Gastrocnemius medialis (tissue), 4 donors: ENCODE measurements at places on chromosomes 11 and 22.
A peak's percentile ranks its signal among the peaks of the same experiment; 100 is the strongest.

- no peak for DNase-seq
Observed at GRCh38 chr11:15568440-15568839, 453.7 kb downstream of the INSC start.

- no peak for DNase-seq
Observed at GRCh38 chr11:61075891-61076290, 26.4 kb upstream of the CD5 start.

DNA sequence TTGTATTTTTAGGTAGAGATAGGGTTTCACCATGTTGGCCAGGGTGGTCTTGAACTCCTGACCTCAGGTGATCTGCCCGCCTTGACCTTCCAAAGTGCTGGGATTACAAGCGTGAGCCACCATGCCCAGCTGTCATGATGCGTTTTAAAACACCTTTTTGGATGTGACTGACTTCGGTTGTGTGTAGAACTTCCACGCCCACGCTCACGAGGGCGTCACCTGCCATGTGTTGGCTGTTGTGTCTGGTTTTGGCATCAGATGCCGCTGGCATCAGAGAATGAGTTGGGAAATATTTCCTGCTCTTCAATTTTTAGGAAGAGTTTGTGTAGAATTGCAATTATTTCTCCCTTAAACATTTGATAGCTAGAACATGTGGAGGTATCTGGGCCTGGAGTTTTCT, 109.1 kb downstream of the KCNQ1 start:
- DNase-seq, result no peak

DNA sequence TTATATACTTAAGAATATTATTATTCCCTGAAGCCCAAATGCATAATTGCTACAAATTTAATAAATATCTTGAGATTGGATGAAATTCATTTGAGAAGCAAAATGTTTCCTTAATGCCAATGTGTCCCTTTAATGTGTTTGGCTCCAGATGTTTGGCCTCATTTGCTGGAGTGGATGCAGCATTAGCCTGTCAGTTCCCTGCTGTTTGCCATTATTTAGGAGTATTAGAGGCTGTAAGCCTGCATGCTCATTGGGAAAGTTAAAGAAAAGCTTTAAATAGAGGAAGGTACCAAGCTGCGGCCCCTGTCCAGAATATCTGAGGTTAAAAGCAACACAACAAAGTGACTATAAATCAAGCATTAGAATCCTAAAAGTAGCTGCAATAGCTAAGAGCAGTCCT, 54.8 kb upstream of the PITPNB start:
- no peak for DNase-seq

DNA sequence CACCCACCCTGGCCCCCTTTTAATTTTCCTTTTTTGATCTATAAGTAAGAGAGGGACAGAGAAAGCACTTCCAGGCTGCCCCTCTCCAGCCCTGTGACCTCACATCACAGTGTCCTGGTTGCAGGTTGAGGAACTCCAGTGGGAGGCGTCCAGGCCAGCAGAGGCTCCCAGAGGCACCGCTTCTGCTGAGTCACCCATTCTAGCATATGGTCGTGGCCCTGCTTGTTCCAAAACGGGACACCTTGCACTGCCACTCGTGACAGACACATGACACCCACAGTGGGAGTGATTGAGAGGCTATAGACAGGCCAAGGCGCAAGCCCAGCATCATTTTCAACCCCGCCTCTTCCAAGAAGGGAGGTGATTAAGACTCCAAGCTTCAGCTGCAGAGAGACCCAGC, 16.0 kb upstream of the TMPRSS4 start:
- DNase-seq, result peak; percentile 79

DNA sequence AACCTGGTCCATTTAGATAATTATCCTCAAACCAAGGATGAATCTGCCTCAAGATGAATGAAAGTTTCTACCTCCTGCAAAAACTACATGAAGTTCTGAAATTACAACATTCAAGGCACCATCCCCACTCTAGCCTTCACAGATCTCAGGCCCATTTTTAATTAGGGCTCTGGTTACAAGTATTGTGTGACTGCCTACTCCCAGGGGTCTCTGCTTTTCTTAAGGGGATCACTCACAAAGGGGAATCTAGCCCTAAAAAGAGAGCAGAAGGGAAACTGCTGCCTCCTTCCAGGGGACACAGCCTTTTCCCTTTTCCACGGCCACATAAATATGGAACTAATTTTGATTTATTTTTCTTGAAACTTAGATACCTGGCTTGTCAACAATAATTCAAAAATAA, 17.4 kb upstream of the TMEM135 start:
- no peak for DNase-seq

DNA sequence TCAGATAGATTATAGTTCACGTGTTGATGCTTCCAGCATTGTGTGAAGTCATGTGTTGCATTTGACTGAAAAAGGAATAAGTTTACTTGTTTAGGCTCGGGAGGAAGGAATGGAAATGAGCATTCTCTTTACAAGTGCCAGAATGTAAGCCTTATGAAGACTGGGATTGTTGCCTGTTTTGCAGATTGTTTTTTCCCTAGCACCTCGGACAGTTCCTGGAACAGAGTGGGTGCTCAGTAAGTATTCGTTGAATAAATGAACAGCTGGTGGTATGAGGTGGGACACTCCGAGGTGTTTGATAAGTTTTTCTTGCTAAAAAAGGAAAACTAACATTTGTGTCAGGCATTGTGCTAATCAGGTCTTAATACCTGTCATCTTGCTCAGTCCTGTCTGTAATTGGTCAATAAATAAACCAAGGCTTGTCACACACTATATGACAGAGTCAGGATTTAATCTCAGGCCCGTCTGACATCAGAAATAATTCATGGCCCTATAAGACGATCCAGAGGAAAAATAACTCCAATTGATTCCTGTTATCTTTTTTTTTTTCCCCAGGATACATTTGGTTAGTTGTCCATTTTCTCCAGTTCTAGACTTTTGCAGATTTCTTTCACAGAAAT, 304.7 kb downstream of the NELL1 start:
- DNase-seq, result no peak

- DNase-seq, result peak; percentile 61
Observed at GRCh38 chr22:41526830-41527799, 17.2 kb downstream of the POLR3H start.

- DNase-seq, result no peak
Observed at GRCh38 chr11:117830674-117831351, 6.3 kb upstream of the FXYD2 start.

DNA sequence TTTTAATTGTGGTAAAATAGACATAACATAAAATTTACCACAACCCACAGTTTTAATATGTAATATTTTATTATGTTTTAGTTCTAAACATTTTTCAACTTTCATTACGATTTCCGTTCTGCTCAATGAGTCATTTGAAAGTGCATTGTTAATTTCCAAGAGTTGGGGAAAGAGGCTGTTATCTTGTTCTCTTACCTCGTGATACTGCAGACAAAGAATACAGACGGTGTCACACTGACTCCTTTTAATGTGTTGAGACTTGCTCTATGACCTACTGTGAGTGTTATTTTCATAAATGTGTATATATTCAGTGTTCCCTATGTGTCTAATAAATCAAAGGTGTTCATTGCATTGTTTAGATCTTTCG, 10.8 kb upstream of the RAC2 start:
- no peak for DNase-seq

GRCh38 chr11:60981515-60981914, 10.0 kb downstream of the CD6 start:
- no peak for DNase-seq

GRCh38 chr22:26437694-26438392, 8.8 kb downstream of the ASPHD2 start:
- no peak for DNase-seq

DNA sequence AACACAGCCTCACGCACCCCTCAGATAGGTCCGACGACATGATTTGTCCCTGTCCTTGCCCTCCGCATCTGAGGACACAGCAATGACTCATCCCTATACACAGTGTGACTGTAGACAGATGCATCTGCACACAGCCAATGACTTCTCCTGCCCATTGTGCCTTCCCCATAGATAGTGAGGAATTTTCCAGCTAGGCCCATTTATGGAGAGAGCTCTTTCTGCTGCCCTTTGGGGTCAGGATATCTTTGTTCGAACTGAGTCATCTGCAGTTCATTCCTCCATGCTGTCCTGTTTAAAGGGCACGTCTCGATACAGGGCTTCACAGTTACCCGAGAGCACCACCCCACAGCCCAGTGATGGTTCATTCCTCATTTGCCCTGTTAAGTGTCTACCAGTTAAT, 96.7 kb downstream of the LARGE1 start:
- DNase-seq, result peak; percentile 67

DNA sequence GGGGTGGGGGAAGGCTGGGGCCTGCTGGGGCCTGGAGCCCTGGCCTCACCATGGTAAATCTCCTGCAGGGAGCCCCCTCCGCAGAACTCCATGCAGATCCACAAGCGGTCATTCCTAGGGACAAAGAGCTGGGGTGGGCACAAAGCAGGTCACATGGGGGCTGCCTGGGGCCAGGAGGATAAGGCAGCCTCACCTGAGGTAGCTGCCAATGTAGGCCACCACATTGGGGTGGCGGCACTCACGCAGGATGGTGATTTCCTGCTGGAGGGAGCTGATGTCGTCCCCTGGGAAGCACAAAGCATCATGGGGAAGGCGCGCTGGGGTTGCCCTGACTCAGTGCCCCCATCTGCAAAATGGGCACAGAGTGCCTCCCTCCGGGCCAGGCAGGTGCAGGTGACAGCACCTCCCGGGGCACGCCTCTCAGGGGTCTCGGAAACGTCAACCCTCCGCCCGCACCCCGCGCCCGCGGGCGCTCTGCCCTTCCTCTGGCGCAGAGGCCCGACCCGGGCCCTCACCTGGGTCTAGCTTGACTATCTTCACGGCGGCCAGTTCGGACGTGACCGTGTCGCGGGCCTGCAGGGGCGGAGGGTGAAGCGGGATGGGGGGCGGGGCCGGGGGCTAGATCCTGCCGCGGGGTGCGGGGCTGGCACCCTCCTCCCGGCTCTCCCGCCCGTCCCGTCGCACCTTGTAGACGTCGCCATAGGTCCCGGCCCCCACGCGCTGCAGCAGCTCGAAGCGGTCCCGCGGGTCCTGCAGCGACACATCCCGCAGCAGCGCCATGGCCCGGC, 450 bp downstream of the MAP4K2 start:
- no peak for DNase-seq

DNA sequence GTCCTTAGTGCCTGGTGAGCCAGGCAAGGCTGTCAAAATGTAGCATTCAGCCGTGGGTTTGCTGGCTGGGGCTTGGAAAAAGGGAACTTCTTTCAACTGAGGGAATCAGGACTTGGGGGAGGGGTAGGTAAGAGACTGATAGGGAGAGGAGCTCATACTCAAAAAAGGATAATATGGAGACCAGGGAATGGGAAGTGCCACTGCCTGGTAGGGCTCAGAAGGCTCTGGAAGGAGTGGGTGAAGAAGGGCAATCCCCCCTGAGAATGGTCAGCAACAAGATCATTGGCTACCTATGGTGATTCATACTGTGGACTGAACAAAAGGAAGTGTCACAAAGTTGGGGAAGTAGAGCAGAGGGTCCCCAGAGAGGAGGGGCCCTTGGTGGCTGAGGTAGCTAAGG, 1.9 kb downstream of the CNGA4 start:
- no peak for DNase-seq

- DNase-seq, result no peak
Observed at GRCh38 chr11:26134481-26135355, 197.2 kb upstream of the ANO3 start.

GRCh38 chr11:129144256-129144655, 47.9 kb downstream of the ARHGAP32 start:
- no peak for DNase-seq

- no peak for DNase-seq
Observed at GRCh38 chr22:26779108-26779507, 121.7 kb downstream of the MIAT start.

DNA sequence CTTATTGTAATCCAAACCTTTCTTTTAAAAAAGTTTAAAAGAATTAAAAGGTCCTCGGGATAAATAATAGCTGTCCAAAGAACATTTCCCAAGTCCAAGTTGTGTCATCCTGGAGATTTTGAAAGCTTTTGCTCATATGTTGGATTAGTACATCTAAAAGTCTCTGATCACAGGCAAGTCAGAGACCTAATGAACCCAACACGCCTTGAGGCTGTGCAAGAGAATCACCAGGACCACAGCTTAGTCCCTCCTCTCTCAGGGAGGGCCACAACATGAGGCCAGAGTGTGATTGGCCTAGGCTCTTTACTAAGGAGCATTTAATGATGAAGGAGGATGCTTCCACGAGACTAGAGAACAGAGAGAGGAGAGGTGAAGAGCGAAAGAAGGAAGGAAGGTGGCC, 98.7 kb upstream of the OR5AK2 start:
- DNase-seq, result no peak

GRCh38 chr11:48138222-48138621, 78.4 kb upstream of the OR4B1 start:
- no peak for DNase-seq

DNA sequence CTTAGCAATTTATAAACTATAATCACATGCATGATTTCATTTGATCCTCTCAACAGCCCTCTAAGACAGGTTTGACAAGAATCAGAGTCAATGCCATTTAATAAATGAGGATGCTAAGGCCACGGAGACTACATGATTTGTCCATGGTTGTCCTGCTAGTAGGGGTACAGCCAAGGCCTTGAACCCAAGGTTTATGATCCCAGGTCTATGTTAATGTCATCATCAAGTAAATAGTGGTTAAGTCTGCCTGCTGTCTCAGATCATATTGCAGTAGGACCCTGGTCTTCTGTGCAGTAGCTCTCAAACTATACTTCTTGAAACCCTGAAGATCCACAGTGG, 17.7 kb upstream of the SYTL2 start:
- no peak for DNase-seq

DNA sequence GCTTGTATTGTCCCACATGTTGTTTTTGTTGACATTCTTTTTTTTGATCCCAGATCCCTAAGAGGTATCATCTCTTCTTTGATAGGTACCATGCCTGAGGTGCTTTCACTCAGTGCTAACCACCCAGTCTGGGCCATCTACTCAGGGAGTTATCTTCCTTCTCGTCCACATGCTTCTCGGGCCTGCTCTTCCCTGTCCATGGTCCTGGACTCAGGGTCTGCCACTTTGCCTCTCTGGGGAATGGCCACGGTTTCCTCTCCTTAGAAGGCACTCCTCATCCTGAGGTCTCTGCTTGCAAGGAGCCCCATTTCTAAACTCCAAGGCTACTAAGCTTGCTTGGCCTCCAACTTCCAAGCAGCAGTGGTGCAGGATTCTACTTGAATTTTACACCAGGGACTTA, 227.0 kb upstream of the NCAM1 start:
- DNase-seq, result no peak

- no peak for DNase-seq
Observed at GRCh38 chr11:84817998-84818397, 809.1 kb downstream of the DLG2 start.
